Motor neuron (in vitro differentiated cells): ENCODE measurements at places on chromosomes 16 and 17.

GRCh38 chr17:8426094-8426720 lies 9.5 kb upstream of the NDEL1 start:
- ATAC-seq, result no peak

DNA sequence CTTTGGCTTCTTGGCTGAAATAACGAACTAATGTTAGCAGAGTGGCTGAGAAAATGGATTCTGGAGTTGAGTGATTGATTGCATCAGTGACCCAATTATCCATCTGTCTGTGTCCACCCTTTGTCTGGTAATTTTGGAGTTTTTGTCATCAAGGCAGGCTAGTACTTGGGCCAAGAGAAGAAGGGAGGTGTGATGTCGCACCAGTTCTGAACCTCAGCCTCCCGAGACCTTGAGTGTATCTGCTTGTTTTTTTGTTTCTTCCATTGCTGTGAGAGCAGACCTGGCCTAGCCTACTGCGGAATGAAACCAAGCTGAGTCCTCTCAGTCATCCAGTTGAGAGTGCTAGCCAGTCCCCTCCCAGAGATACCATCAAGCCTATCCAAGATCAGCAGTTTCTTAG lies 4.5 kb downstream of the ABCA8 start:
- ATAC-seq, result no peak

DNA sequence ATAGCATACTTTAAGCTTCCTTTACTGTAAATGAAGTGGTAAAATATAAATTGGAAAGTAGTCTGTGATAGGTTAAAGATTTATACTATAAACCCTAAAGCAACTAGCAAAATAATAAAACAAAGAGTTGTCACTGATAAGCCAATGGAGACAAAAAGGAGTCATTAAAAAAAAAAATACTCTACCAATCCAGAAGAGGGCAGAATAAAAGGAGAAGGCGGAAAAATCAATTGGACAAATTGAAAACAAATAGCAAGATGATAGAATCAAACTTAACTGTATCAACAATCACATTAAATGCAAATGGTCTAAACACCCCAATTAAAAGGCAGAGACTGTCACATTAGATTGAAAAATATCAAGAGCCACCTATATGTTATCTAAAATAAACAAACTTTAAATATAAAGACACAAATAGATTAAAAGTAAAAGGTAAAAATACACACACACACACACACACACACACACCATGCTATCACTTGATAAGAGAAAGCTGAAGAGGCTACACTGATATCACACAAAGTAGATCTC lies 71.8 kb downstream of the CACNG1 start:
- no peak for ATAC-seq

- no peak for ATAC-seq
Measured at GRCh38 chr17:69367298-69367697, 40.4 kb upstream of the ABCA5 start.

DNA sequence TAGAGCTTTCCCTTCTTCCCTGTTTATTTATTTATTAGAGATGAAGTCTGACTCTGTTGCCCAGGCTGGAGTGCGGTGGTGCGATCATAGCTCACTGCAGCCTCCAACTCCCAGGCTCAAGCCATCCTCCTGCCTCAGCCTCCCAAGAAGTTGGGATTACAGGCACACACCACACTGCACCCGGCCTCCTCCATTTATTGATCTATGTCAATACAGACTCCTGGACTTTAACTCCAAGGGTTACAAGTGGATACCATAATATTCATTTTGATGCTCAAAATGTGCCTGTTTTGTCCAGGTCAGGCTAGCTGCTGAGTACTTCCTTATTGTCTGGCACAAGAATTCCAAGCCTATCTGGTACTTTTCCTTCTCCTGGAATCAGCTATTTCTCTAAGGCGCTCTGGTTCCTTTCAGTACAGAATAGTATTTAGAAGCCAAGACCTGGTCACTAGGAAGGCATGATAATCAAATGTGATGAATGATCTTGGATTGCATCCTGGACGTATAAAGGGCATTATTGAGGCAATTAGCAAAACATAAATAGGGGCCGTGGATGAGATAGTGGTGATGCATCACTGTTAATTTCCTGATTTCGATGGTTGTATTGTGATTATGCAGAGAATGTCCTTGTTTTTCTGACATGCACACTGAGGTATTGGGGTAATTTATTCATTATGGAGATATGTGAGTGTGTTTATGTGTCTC lies 21.7 kb downstream of the IL4R start:
- peak; percentile 51 for ATAC-seq

GRCh38 chr17:36027761-36028160 lies 10.0 kb upstream of the CCL23 start:
- no peak for ATAC-seq

- ATAC-seq, result no peak
Measured at GRCh38 chr16:75286389-75286788, 35.0 kb upstream of the BCAR1 start.

DNA sequence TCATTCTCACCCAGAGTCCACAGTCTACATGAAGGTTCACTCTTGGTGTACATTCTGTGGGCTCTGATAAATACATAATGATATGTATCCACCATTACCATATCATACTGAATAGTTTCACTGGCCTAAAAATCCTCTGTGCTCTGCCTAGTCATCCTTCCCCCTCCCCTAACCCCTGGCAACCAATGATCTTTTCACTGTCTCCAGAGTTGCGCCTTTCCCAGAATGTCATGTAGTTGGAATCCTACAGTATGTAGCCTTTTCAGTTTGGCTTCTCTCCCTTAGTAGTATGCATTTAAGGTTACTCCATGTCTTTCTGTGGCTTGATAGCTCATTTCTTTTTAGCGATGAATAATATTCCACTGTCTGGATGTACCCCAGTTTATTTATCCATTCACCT lies 101.3 kb downstream of the NOG start:
- ATAC-seq, result no peak

DNA sequence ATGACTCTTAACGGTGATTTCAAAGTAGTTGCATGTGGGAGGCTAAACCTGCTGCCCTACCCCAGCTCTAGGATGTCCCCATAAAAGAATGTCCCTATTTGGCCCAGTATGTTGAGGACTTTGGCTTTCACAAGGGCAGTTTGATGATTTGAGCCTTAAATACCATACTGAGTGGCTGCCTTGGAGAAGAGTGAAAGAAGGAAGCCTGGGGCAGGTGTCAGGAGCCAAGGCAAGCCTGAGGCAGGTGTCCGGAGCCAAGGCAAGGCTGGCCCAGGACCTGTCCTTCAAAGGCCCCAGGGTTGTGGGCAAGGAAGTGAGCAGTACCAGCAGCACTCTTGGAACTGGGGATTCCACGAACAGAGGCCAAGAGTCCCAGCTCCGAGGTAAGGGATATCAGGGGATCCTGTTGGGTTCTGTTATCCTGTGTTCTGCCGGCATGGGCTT lies 18.6 kb downstream of the ST6GALNAC2 start:
- no peak for ATAC-seq

DNA sequence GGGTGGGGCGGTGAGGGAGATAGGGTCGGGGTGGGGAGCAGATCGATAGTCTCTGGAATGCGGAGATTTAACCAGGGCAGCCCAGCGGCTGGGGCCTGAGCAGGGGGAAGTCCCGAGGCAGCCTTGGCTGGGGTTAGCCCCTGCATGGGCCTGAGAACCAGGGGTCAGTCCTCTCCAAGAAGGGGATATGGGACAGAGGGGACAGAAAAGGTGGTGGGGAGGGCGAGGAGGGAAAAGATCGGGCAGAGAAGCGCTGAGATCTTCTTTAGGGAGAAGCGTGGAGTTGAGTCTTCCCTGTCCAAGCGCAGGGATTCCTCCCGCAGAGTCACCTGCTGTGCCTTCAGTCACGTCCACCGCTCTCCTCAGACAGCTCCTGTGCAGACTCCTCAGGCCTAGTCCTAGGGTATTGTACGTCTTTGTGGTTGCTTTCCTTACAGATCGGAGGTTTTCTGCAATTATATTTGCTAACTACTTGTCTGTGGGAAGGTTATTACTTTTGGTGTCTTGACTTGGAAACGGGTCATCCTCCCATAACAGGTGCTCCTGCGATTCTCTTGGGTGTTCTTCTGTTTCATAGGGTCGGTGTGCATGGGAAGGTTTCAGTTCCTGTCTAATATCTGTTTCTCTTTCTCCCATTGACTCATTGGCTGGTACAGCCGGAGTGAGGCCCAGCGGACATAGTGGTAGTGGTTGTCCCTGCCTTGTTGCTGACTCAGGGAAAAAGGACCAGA lies 952 bp downstream of the CD300A start:
- ATAC-seq, result no peak

DNA sequence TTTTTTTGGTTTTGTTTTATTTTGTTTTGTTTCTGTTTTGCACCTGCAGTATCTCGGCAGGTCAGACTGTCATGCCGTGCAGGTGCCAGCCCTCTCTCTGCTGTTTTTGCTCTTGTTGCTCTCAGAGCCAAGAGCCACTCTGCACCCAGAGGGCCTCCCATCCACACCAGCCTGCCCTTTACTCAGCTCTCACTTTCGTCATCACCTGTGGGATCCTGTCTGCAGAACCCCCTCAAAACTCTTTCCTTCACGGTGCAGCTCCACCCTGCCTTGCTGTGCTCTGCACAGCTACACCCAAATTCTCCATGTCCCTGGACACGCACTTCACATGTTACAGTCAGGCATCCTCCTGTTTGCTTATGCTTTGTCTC lies 2.6 kb downstream of the AOC3 start:
- no peak for ATAC-seq

DNA sequence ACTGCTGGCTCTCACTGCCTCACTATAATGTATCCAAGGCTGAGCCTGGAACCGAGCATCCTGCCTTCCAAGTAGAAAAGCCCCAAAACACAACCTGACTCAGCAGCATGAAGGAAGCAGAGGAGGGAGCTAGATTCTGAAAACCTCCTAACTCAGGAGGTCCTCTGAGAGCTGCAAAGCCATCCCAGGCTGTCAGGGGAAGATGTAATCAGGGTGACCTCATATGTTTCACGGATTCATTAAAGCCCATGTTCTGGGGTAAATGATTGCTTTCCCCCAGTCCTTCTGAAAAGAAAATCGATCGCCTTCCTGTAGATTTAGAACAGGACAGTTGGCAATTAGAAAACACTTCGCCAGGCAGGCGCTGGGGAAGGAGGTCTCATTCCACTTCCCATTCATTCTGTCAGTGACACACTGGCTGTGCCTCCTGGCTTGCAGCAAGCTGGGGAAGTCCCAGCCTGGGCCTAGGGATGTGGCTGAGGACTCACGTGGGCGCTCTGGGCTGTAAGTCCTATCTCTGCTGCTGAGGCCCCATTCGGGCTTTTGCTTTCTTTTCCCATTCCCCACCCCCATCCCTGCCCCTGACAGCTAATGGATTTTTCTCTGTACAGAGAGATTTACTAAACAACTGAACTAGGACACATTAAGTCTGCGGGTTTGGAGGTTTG lies 75.7 kb upstream of the TMEM132E start:
- peak; percentile 98 for ATAC-seq

- ATAC-seq, result no peak
Measured at GRCh38 chr17:75881678-75882454, 3.5 kb upstream of the TRIM47 start.

- ATAC-seq, result no peak
Measured at GRCh38 chr16:81752225-81752875, 26.7 kb upstream of the PLCG2 start.
